Mononuclear cell (primary cell): ENCODE measurements at places on chromosomes 2 and 18. TPM values are rescaled to one million over a fixed set of nuclear protein-coding genes. Genes with fewer than 3 reads are reported as not detected.

Gene CYS1
- 0.10 TPM for total RNA-seq

Gene ACMSD
- total RNA-seq, result not detected

Gene TXNL4A
- total RNA-seq, result 29.9 TPM

Gene CRYBA2
- total RNA-seq, result not detected

Gene SGPP2
- 0.94 TPM for total RNA-seq

Gene APLF
- total RNA-seq, result 11.2 TPM

Gene TRIM54
- not detected for total RNA-seq

Gene AGPS
- total RNA-seq, result 23.6 TPM

Gene FAM110C
- 0.52 TPM for total RNA-seq

Gene RFX8
- 0.21 TPM for total RNA-seq

Gene DQX1
- total RNA-seq, result not detected

Gene CCDC74B
- 0.10 TPM for total RNA-seq

Gene SLC40A1
- 65.5 TPM for total RNA-seq

Gene ST6GAL2
- total RNA-seq, result 0.21 TPM

Gene EFEMP1
- 0.42 TPM for total RNA-seq

Gene CASP8
- total RNA-seq, result 129 TPM

Gene SLC39A6
- total RNA-seq, result 18.1 TPM

Gene ANKRD30B
- total RNA-seq, result not detected

Gene ITGB6
- not detected for total RNA-seq

Gene ATP5MC3
- 58.2 TPM for total RNA-seq

Gene DAW1
- not detected for total RNA-seq

Gene VWC2L
- total RNA-seq, result under 0.01 TPM

Gene LRP2
- total RNA-seq, result not detected

Gene ANTXR1
- total RNA-seq, result under 0.01 TPM

Gene LRRFIP1
- 128 TPM for total RNA-seq

Gene IL36RN
- not detected for total RNA-seq

Gene FOXI3
- total RNA-seq, result not detected

Gene LHCGR
- total RNA-seq, result not detected

Gene CFAP65
- total RNA-seq, result 0.10 TPM

Gene FAHD2B
- total RNA-seq, result 3.1 TPM

Gene SEC11C
- 31.9 TPM for total RNA-seq

Gene UCN
- not detected for total RNA-seq

Gene MALL
- 0.21 TPM for total RNA-seq

Gene COL6A3
- total RNA-seq, result 0.52 TPM

Gene GMPPA
- 12.0 TPM for total RNA-seq

Gene PLCL1
- total RNA-seq, result 23.4 TPM

Gene IL1B
- total RNA-seq, result 3,994 TPM

Gene C2orf72
- not detected for total RNA-seq

Gene HOXD4
- total RNA-seq, result 0.21 TPM

Gene LBX2
- total RNA-seq, result 0.21 TPM

Gene RSAD2
- 6.8 TPM for total RNA-seq

Gene ACTR1B
- 53.7 TPM for total RNA-seq

Gene PJVK
- total RNA-seq, result 1.2 TPM

Gene TTR
- total RNA-seq, result not detected

Gene INHBB
- total RNA-seq, result 0.10 TPM
